ENCODE measurements at places on chromosomes 12 and 14. TPM values are rescaled to one million over a fixed set of nuclear protein-coding genes. Genes with fewer than 3 reads are reported as not detected.

The SPIC gene
- 0.58 TPM for total RNA-seq

DNA sequence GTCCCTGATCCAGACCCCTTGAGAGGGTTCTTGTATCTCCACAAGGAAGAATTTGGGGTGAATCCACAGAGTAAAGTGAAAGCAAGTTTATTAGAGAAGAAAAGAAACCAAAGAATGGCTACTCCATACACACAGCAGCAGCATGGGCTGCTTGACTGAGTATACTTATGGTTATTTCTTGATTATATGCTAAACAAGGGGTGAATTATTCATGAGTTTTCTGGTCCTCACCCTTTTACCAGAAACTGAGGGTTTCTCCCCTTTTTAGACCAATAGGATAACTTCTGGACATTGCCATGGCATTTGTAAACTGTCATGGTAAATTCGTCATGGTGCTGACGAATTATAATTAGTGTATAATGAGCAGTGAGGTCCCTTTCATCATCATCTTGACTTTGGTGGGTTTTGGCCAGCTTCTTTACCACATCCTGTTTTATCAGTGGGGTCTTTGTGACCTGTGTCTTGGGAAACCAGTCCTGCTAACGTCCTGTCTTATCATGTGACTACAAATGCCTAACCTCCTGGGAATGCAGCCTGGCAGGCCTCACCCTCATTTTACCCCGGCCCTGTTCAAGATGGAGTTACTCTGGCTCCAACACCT is 121.9 kb downstream of the SPTSSA start:
- H3K4me3 ChIP-seq = no peak overlapping the region
- DNase-seq = no peak
- H3K27me3 ChIP-seq = no peaks in the 10 kb centered on the region
- no peaks in the 10 kb centered on the region for H3K4me1 ChIP-seq
- H3K27ac ChIP-seq = no peak overlapping the region

DNA sequence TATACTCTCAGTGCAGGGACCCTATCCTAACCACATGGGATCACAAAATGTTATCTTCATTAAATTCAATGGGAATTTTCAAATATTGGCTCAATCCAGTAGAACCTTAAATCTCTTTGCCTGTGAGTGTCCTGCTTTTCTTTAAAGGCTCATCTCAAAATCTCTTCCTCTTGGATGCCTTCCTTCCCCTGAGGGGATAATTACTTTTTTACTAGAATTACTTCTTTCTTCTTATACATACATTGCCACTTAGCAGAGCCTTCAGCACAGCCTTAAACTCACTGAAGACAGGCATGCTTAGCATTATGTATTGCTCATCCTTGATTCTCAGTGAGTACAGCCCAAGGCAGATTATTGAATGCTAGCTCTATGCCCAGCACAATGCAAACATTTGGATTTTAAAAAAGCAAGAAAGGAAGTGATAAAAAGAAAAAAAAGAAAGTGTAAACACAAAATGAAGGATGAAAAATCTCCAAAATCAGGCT is 1918.0 kb upstream of the FLRT2 start:
- H3K4me3 ChIP-seq = no peak overlapping the region
- no peaks in the 10 kb centered on the region for H3K36me3 ChIP-seq
- H3K27ac ChIP-seq = no peak overlapping the region
- H3K27me3 ChIP-seq = no peaks in the 10 kb centered on the region
- H3K4me1 ChIP-seq = no peaks in the 10 kb centered on the region

The B3GNT4 gene
- not detected for total RNA-seq

DNA sequence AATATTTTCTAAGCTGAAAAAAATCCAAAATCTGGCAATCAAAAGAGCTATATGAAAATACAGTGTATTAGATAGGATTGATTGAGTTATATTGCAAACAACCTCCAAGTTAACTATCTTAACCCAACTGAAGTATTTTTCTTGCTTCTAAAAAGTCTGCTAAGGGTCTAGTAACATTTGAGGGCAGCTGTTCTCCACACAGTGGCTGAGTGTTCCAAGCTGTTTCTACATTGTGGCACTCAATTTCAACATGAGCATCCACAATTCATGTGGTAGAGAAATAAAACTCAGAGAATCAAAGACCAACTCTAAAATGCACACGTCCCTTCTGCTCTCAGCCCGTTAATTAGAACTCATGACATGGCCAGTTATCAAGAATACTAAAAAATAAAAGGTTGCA is 340.0 kb downstream of the C12orf50 start:
- H3K36me3 ChIP-seq = no peaks in the 10 kb centered on the region
- H3K4me3 ChIP-seq = no peak overlapping the region
- no peak overlapping the region for H3K27ac ChIP-seq
- DNase-seq = no peak
- H3K27me3 ChIP-seq = no peaks in the 10 kb centered on the region

DNA sequence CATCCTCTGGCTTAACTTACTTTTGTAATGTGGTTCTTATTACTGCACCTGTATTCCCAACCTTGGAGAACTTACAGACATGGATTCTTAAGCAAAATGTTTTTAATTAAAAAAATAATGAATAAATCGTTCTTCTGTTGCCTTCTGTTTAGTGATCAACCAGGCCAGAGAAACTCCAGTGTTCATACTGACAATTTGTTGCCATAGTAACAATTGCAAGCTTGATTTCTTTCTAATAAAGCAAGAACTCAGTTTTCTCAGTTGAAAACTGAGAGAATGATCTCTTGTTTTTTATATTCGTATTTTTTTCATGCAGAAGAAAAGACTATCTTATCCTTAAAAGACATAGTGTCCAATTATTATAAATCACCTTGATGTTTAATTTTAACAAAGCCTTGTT is 106.5 kb upstream of the LMNTD1 start:
- no peaks in the 10 kb centered on the region for H3K4me1 ChIP-seq
- no peaks in the 10 kb centered on the region for H3K36me3 ChIP-seq
- H3K27ac ChIP-seq = no peak overlapping the region
- no peak overlapping the region for H3K4me3 ChIP-seq
- DNase-seq = peak; percentile 16
- no peaks in the 10 kb centered on the region for H3K27me3 ChIP-seq

The FGF23 gene
- not detected for total RNA-seq

The ADAM21 gene
- total RNA-seq = not detected

DNA sequence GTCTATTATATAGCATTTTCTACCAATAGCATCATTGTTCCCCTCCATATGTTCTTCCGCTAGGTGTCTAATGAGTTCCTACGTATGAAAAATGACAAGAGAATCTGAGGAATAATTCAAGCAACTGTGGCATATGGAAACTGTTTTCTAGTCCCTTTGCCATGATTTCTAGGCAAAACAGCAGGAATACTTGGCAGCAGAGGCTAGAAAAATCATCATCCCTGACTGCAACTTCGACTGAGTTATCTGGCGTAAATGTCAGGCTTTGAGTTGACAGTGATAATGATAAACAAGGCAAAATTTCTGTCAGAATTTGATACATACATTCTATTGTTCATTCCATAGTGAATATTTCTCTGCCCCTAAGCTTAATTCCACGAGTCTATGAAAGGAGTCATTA is 572.8 kb upstream of the USP15 start:
- DNase-seq = no peak
- no peak overlapping the region for H3K4me3 ChIP-seq
- H3K27ac ChIP-seq = no peak overlapping the region
- H3K27me3 ChIP-seq = no peaks in the 10 kb centered on the region

The RTN1 gene
- 0.89 TPM for total RNA-seq

DNA sequence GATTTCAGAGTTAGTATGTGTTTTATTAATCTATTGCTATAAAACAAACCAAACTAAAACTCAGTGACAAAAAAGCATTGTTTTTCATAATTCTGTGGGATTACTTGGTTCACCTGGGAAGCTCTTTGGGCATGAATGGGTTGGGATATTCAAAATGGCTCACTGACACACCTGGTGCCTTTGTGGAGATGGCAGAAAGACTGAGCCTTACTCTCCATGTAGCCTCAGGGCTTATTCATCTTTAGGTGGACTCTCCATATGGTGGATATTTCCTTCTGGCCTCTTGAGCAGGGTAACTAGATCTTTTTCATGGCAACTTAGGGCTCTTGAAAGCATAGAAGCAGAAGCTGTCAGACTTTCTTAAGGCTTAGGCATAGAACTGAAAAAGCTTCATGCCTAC is 1102.8 kb upstream of the SEL1L start:
- no peak for DNase-seq
- H3K36me3 ChIP-seq = no peaks in the 10 kb centered on the region
- H3K4me1 ChIP-seq = no peaks in the 10 kb centered on the region
- H3K4me3 ChIP-seq = no peak overlapping the region
- no peaks in the 10 kb centered on the region for H3K27me3 ChIP-seq

DNA sequence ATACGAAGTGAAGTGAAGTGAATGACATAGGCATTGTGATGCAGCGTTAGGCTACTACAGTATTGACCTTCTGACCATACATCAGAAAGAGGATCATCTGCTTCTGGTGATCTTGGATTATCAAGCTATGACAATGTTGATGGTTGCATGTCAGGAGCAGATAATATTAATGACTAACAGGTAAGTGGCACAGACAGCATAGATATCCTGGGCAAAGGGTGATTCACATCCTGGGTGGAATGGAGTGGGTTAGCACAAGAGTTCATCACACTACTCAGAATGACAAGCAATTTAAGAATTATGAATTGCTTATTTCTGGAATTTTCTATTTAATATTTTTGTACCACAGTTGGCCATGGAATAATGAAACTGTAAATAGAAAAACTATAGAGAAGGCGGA is 397.9 kb upstream of the ATP2B1 start:
- H3K36me3 ChIP-seq = no peaks in the 10 kb centered on the region
- no peaks in the 10 kb centered on the region for H3K4me1 ChIP-seq
- DNase-seq = no peak

DNA sequence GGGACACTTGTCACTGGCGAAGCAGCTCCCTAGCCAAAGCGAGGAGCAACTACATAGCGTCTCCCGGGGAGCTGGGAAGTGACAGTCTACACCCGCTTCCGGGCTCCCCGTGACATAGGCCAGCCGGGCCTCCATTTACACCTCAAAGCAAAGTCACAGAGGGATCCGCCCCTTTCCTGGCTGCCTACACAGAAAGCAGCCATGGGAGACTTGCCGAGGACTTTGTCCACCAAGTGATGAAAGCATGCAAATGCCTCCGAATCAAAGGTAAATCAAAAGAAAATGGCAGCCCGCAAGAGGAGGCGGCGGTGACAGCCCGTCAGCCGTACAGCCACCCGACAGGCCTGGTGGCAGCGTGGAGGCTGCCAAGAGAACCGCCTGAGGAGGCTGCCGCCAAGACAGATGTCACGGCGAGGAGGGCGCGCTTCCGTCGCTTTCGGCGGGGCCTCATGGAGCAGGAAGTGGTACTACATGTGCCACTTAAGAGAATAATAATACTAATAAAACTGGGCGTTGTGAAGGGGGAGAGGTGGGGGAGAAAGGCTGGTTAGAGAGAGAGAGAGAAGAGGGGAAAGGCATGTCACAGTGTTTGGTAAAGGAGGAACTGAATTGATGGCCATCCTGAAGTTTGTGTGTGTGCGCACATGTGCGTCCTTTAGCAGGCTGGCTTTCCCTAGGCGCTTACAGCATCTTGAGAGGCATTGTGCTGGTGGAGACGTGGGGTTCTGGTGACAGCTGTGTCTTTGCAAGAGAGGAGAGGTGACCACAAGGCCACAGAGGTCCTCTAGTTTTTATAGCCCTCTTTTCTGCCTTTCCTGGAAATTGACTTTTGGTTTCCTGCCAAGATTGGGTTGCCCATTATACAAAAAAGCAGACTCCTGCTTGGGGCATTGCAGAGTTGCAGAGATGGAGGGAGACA is 661.7 kb downstream of the VRK1 start:
- H3K4me1 ChIP-seq = no peaks in the 10 kb centered on the region
- peak; percentile 38 for DNase-seq
- H3K4me3 ChIP-seq = peak overlapping the region; percentile 29

The COA8 gene
- total RNA-seq = 20.6 TPM

The BDKRB2 gene
- total RNA-seq = 6.1 TPM

All from stomach (tissue), 19 donors.